ENCODE measurements at places on chromosomes 3 and 15.

GRCh38 chr3:133283958-133284807 is 115.7 kb upstream of the BFSP2 start:
- DNase-seq, result no peak

- DNase-seq, result no peak
These were observed 231.9 kb upstream of the DPPA4 start for GRCh38 chr3:109569135-109569846.

DNA sequence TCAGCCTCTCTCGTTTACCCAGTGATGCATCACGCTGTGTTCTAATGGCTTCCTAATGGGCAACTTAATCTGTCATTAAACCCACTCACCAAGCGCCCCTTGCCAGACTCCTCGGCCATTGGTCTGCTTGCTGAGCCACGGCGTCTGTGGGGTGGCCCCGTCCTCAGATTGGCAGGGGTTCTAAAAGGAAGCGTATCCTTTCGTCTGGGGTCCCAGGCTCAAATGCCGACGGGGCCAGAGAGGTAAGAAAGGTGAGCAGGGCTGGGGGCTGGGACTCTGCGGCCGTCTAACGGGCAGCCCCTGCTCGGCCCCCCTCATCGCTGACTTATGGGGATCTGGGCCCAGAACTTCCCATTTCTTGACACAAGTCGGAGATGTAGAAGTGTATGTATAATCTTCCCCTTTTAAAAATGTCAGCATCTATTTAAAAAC is 315.1 kb upstream of the PROK2 start:
- DNase-seq, result no peak

GRCh38 chr15:100770661-100771584 is 108.7 kb upstream of the ALDH1A3 start:
- DNase-seq, result no peak

DNA sequence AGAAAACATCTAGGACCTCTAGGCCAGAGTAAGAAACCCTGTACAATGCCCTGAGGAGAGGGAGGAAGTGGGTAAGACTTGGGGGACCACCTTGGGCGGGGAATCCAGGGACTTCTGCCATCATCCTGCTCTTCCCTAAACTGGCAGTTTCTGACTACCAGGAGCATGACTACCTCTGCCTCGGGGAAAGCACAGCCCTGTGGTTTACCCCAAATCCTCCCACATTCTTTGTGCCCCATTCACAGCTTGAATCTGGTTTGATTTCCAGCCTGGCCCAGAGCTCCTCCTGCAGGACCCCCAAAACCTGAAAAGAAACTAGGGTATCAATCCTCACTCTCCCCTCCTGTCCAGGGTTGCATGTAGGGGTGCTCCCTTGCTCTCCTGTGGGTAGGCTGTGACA is 4.7 kb downstream of the C3orf18 start:
- no peak for DNase-seq

GRCh38 chr15:67641453-67641852 is 99.0 kb downstream of the MAP2K5 start:
- no peak for DNase-seq
